ENCODE measurements at places on chromosomes 5 and 9.
A peak's percentile ranks its signal among the peaks of the same experiment; 100 is the strongest.

DNA sequence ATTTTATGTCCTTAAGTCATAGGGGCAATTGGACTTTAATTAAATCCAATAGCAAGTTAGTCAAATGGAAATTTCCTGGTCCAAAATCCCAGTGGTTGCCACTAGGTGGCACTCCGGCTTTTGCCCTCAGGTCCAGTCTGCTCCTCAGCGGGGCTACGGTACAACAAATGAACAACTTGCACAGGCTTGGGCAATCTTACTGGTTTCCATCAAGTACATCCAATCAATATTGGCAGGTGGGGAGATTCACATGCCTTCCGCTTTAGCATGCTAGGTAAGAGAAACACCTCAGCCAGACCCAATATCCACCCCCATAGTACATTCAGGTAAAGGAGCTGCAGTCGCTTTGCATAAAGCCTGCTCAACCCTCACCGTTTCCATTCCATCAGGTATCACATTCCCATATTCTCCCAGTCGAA, 6.3 kb upstream of the MXD3 start:
- peak; percentile 65 for DNase-seq

DNA sequence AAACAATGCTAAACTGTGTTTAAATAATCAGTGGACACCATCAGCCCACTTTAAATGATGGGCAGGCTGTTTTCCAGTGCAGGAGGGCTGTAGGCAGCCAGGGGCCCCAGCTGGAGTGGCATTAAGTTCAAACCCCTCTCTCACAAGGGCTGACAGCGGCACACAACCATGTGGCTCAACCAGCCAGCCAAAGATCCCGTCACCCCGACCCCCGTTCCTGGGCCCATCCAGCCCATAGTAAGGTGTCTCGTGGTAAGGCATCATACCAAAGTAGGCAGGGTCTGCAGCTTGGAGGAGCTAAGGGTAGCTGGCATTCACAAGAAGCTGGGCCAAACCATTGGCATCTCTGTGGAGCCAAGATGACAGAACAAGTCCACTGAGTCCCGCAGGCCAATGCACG, 24.9 kb downstream of the BTNL9 start:
- no peak for DNase-seq

GRCh38 chr5:127892467-127893207, 189.4 kb downstream of the CCDC192 start:
- DNase-seq: peak; percentile 40

GRCh38 chr9:133383438-133383837, 7.3 kb downstream of the STKLD1 start:
- DNase-seq: no peak

DNA sequence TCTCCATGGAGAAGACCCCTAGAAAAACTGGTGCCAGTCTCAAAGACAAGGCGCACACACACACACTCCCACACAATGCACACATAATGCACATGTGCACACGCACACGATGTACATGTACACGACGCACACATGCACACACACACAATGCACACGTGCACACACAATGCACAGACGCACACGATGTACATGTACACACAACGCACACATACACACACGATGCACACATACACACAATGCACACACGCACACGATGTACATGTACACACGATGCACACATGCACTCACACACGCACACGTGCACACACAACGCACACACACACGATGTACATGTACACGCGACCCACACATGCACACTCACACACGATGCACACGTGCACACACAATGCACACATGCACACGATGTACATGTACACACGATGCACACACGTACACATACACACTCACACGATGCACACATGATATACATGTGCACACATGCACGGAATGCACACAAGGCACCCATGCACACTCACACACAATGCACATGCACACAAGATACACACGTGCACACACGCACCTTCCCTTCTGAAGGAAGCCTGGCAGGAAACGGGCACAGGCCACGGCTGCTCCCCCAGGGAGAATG, 76.5 kb downstream of the VAV2 start:
- DNase-seq: no peak

DNA sequence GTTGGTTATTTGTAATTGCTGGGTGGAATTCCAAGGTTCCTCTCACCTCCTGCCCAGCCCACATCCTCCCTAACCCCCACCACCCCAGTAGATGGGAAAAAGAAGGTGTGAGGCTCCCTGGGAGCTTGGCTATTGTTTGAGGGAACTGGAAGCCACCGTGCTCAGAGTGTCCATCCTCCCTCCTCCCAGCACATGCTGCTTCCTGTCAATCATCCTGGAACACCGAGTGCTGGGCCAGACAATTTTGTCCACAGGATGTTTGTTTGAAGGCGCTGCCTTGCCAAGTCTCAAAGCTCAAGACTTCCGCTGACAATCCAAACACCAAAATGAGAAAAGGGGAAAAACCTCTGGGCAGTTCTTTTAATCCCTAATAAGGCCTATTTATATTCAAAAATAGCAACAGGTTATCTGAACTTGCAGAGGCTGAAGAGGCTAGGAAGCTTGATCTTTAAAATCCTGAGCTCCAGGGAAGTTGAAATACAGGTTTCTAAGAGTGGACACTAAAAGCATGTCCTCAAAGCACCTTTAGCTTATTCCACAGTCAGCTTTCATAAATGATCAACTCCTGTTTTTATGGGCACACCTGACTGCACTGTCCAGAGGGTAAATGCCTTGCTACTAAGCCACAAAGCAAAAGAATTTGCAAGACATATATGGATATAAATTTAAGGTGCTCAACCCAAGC, 286.7 kb downstream of the NFIB start:
- no peak for DNase-seq

- no peak for DNase-seq
Observed at GRCh38 chr5:162256711-162257110, 189.1 kb downstream of the GABRG2 start.

DNA sequence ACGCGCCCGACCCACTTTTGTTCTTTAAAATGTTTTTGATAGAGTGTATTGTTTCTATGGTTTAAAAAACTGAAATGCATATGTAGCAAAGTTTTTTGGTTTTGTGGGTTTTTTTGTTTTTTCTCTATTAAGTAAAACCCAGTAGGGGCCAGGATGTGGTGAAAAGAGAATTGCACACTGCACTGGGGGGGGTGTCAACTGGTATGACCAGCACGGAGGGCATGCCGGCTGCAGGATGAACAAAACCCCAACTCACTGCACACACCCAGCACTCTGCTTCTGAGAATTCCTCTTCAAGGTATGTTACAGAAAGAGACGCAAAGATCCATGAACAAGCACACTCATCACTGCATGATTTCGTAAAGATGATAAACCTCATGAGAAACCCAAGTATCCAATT, 75.0 kb downstream of the STK10 start:
- peak; percentile 87 for DNase-seq

DNA sequence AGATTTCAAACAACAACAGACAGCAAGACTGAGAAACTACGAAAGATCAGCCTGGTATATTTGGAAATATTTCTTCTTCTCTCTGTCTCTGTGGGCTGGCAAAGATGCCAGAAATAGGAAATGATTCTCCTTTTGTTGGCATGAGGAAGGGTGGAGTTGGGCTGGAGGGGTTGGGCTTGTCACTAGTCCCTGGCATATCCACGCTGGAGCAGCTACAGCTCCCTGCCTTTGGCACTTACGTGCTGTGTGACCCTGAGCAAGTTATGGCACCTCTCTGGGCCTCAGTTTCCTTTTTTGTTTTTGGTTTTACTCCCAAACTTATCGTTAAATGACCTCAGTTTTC, 354 bp upstream of the KCNMB1 start:
- no peak for DNase-seq

DNA sequence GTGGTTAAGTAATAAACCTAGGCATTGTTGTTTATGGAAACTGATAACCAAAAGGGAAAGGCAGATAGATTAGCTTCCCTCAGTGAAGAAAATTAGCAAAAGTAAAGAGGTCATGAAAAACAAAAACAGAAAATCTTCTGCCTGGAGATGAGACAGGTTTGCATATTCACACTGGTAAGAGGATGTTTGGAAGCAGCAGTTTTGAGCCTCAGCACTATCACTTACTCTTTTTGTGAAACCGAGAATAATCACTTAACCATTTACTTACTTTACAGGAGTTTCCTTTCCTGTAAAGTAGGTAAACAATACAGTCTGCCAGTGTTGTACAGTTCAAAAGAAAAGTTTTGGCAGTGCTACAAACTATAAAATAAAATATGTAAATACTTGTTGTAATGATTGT, 35.5 kb upstream of the EMB start:
- no peak for DNase-seq

DNA sequence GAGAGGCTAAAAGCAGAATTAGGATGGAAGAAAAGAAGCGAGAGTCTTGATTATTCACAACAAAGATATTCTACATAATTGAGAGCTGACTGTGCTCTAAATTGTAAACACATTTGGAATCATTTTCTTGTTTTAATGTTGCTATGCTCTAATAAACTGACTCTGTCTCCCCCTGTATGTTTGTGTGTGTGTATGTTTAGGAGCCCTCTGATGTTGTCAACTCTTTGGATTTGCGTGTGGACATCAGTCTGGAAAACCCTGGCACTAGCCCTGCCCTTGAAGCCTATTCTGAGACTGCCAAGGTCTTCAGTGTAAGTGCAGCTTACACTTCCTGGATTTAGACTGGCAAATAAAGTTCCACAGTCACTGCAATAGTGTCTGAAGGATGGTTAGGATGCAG, 37.8 kb downstream of the MOCS2 start:
- no peak for DNase-seq

- no peak for DNase-seq
Observed at GRCh38 chr9:70392850-70393249, 21.6 kb downstream of the KLF9 start.

DNA sequence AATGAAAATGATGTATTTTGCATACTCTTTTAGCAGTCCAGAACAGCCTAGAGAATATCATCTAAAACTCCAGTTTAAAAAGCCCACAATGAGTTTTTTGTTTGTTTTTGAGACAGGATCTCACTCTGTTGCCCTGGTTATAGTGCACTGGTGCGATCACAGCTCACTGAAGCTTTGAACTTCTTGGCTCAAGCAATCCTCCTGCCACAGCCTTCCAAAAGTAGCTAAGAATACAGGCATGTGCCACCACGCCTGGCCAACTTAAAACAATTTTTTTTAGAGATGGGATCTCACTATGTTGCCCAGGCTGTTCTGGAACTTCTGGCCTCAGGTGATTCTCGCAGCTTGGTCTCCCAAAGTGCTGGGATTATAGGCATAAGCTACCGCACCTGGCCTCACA, 175.7 kb downstream of the FBN2 start:
- no peak for DNase-seq

DNA sequence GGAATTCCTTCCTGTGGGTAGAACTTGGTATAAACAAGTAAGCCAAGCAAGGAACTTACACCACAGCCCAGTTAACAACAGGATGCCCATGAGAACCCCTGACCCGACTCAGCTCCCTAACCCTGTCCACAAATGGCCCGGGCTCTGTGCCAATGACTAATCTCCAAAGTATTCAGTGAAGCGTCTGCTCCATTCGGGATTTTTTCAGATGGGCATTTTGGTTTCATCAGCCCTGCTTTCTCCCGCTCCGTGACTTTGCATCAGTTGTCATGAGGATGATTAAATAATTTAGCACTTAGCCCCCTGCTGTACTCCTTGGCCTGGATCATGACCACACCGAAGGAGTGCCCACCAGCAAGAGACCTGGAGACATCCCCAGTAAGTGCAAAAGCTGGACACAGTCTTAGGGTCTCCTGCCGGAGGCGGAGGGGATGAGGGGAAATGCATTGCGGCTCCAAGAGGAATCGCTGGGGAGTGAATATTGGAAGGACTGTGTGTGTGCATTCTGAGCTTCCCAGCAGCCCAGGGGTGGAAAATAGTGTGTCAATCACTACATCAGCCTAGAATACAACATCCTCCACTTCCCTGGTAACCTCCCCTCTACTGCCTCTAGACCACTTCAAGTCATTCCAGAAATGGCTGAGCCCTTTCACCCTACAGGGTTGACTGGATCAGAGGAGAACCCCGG, 41.4 kb upstream of the DNAH5 start:
- no peak for DNase-seq

- no peak for DNase-seq
Observed at GRCh38 chr5:137815202-137815990, 52.3 kb upstream of the MYOT start.

GRCh38 chr5:33369485-33370465, 71.0 kb upstream of the TARS1 start:
- no peak for DNase-seq
